ENCODE measurements at places on chromosomes 1 and 21.

GRCh38 chr1:87915771-87916170 is 587.1 kb downstream of the LMO4 start:
- no peak for DNase-seq

GRCh38 chr1:92031281-92032110 is 1.7 kb downstream of the EPHX4 start:
- no peak for DNase-seq

GRCh38 chr1:180183426-180183825 is 28.8 kb downstream of the QSOX1 start:
- no peak for DNase-seq

GRCh38 chr1:31159869-31160611 is 79.6 kb downstream of the NKAIN1 start:
- DNase-seq: no peak

DNA sequence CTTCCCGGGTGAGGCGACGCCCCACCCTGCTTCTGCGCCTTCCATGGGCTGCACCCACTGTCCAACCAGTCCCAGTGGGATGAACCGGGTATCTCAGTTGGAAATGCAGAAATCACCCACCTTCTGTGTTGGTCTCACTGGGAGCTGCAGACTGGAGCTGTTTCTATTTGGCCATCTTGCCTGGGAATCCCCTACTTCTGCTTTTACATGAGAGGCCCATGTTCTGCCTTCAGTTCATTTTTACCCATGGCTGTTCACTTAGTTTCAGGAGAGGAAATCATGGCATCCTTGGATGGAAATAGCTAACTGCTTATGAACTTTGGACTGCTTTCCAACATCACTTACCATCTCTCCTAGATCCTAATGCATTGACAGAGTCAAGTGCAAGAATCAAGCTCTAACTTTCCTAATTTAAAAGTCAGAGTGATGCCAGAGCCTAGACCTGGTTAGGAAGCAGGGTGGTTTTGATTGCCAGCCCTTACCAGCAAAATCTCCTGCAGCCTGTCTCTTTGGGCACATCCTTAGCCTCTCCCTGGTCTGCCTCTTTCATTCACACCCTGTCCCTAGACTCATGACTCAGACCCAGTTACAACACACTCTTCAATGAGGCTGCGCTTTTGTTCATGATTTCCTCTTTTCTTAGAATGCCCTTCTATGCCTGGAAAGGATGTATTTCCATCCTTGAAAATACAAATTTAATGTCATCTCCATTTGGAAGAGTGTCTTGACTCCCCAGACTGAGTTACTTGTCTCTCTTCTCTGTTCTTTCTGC is 137.2 kb downstream of the KCTD3 start:
- DNase-seq: no peak

DNA sequence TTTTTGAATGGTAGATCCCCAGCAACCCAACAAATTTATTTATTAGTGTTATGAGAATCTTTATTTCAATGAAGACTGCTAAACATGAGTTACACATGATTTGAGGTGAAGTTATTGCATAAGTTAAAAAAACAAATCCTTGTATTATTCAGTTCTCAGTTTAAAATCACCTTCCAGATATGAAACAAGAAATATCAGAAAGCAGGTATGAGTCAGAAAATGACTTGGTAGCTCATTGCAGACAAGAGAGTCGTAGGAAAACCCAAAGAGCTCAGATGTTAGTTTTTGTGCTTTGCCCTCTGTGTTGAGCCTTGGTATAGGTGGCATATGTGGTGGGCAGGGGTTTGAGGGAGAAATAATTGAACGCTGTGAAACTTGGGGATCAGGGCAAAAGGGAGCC is 339.4 kb downstream of the BRINP3 start:
- DNase-seq: no peak

- peak; percentile 36 for DNase-seq
Measured at GRCh38 chr1:1906185-1907097, 8.6 kb upstream of the CALML6 start.

- no peak for DNase-seq
Measured at GRCh38 chr1:177229781-177230180, 59.0 kb downstream of the BRINP2 start.

DNA sequence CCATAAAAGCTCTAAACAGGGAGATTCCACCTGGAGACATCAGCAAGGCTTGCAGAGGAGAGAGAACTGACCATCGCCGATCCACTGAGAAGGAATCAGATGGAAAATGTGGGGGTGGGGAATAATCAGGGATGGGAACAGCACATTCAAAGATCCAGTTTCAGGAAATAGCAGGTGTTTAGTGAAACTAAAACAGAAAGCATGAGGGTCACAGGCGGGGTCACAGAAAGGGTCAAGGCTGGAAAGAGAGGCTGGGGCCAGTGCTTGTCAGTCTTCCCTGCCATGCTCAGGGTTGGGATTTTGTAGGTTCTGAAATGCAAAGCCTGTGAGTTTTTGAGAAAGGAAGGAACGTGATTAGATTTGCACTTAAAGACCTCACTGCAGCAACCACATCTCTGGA is 103.2 kb downstream of the HLCS start:
- no peak for DNase-seq

DNA sequence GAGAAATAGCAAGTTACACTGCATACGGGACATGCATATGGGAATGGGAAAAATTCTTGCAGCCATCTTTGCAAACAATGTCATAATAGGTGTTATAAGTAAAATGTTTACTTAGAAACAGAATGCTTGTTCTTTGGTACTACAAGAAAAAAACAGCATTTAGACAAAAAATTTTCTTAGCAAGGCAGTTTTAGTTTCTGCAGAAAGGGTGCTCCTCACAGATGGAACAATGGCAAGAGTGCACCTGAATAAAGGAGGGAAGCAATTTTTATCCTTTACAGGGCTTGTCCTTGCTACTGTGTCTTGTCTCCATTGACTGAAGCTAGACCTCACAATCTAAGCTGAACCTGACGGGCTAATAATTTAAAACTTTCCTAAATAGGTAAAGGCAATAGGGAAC is 79.2 kb upstream of the DESI2 start:
- no peak for DNase-seq

DNA sequence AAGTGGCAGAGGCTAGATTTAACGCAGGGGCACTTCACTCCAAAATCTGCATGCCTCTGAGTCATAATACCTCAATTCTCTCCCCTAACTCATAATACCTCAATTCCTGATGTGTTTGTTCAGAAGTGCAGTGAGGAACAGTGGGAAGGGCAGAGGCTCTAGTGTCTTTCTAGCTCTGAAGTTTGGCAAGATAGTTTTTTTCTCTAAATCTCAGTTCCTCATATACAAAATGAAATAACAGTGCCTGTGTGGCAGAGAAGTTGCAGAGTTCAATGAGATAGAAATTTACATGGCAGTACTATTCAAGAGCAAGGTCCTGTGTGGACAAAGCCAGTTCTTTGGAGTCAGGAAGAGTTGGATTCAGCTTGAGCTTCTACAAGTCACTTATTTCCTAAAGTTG is 9.8 kb downstream of the JUN start:
- no peak for DNase-seq

DNA sequence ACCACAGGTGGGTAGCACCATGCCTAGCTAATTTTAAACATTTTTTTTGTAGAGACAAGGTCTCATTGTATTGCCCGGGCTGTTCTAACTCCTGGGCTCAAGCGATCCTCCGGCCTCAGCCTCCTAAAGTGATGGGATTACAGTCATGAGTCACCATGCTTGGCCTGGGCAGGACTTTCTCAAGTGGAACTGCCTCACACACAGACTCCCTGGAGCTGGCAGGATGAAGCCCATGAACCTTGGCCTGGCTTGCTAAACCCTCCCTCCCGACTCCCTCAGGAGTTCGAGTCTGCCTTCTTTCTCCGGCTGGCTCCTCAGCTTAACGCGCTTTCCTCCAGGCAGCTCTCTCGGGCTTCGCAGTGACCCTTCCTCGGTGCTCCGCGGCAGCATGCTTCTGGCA is 7.7 kb upstream of the ECE1 start:
- DNase-seq: no peak

GRCh38 chr1:18481921-18482701 is 1.4 kb downstream of the KLHDC7A start:
- no peak for DNase-seq

GRCh38 chr1:218718206-218718605 is 373.1 kb downstream of the TGFB2 start:
- no peak for DNase-seq

- no peak for DNase-seq
Measured at GRCh38 chr1:99758073-99758511, 8.3 kb downstream of the FRRS1 start.

GRCh38 chr1:27596261-27596660 is 7.7 kb downstream of the AHDC1 start:
- no peak for DNase-seq

DNA sequence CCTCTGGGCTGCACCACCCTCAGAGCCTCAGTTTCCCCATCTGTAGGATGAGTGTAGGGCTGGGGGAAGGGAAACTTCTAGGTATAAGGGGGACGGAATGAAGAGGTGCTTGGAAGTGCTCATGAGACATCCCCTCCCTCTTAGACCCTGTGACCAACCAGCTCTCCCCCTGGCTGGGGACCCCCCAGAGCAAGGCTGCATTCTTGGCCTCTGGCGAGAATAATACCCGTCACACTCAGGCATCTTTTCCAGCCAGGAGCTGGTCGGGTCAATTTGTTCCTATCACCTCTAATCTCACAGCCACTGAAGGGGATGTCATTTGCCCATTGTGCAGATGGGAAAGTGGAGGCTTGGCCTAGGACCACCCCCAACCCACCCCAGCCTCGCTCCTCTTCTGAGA is 443.0 kb downstream of the PTPRU start:
- no peak for DNase-seq

DNA sequence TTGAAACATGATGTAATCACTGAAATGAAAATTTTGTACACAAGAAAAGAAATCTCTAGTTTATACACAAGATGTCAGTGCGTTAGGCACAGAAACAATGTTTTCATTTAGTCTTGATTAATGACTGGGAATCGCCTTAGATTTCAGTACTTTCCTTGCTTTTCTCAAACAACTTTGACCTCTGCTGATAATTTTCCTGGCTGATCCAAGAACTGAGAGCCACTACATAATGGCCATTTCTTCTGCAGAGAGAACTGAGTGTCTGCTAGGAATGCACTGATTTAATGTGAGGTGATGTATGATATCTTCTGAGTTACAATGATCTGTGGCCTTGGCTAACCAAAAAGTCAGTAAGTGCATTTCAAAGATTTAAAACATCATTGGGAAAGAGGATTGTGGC is 308.1 kb downstream of the CTH start:
- no peak for DNase-seq

DNA sequence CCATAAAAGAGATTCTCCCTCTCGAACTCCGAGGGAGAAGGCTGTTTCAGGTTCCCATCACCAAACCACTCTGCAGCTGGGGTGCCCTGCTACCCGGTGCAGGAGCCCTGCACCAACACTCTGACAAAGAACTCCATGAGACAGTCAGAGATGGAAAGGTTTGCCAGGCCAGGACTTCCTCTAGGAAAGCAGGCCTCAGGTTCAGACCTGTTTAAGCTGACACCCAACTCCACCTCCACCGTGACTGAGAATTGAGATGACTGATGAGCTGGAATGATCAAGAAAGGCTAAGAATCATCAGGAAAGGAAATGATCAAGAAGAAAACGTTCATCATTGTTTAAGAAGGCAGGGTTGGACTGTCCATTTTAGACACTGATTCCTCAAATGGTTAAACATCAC is 46.2 kb upstream of the KCNE1 start:
- no peak for DNase-seq

- no peak for DNase-seq
Measured at GRCh38 chr1:14507262-14507661, 91.2 kb upstream of the KAZN start.

- DNase-seq: no peak
Measured at GRCh38 chr1:36351227-36351977, 28.0 kb upstream of the EVA1B start.

DNA sequence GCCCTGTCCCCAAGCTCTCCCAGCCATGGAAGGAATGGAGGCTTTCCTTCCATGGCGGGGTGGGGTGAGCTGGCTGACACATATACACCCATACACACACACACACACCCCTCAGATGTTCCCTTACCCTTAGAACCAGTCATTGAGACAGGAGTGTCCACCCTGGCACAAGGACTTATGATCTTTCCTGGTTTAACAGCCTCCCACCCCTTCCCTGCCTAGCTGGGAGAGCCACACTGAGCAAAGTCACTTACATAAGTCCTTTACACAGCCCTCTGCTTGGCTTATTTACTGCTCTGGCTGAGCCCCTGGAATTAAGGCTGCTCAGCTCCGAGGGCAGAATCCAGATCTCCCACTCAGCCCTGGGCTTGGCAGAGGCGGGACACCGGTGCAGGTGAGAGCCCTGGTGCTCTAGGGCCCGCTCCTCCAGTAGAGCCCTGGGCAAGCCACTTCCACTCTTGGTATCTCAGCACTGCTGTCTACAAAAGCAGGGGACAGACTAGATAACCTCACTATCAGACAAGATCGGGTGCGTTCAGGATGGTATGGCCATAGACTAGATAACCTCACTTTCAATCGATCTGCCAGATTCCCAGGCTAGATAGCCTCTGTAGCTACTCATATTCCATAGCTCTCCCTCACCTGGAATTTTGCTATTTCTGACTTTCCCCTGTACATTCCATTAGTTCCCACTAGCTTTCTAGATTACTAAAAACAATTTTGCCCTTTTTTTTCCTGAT is 16.7 kb downstream of the SLC6A9 start:
- DNase-seq: no peak

- no peak for DNase-seq
Measured at GRCh38 chr1:208241512-208241911, 2.7 kb downstream of the PLXNA2 start.

GRCh38 chr1:160219062-160219929 is 14.1 kb downstream of the PEA15 start:
- DNase-seq: no peak

GRCh38 chr1:169517558-169518186 is 31.9 kb upstream of the SLC19A2 start:
- DNase-seq: no peak

- no peak for DNase-seq
Measured at GRCh38 chr1:59477286-59477685, 180.4 kb downstream of the FGGY start.

DNA sequence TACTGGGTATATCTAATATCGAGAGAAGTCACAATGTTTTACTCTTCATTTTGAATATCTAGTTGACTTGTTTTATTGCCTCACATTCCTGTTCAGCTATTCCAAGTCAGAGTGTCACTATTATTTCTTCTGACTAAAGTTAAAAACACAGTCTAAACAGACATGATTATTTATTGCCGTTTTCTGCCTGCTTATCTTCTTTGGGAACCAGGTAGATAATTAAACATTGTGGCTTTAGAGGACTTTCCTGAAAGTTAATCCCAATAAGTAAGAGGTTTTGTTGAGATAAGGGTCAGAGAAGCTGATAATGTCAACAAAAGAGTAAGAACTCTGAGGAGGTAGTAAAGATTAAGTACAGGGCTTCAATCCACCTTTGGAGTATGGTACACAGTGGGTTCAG is 53.8 kb downstream of the PCNX2 start:
- DNase-seq: no peak

- no peak for DNase-seq
Measured at GRCh38 chr21:34510148-34511142, 1.6 kb downstream of the KCNE1 start.

GRCh38 chr1:97999320-97999719 is 78.5 kb upstream of the DPYD start:
- DNase-seq: no peak

Measured in stimulated activated CD4-positive, alpha-beta T cell treated with anti-CD3 and anti-CD28 coated beads, TNF-alpha, amount 100 ng/mL, for 1 hour (primary cell).